ENCODE measurements at places on chromosomes 3 and 15.

DNA sequence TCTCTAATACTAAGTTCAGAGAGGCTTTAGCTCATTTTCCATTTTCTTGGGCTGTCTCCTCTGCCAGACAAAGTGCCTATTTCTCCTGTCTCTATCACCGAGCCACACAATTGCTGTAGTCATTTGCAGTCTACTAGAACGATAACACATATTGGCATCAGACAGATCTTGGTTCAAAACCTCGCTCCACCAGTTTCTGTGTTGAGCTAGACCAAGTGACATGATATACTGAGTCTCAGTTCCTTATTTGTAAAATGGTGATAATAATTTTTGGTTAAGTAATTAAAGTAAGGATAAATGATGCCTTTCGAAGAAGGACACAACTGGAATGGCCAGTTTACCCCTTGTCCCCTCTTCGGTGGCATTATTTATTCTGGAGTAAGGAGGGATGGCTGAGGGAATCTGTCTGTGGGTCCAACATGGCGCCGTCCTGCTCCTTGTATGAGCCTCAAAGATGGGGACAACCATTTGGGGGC is 398 bp upstream of the RAB7A start:
- DNase-seq, result no peak

- DNase-seq, result no peak
Measured at GRCh38 chr3:192821161-192821560, 93.8 kb upstream of the FGF12 start.

DNA sequence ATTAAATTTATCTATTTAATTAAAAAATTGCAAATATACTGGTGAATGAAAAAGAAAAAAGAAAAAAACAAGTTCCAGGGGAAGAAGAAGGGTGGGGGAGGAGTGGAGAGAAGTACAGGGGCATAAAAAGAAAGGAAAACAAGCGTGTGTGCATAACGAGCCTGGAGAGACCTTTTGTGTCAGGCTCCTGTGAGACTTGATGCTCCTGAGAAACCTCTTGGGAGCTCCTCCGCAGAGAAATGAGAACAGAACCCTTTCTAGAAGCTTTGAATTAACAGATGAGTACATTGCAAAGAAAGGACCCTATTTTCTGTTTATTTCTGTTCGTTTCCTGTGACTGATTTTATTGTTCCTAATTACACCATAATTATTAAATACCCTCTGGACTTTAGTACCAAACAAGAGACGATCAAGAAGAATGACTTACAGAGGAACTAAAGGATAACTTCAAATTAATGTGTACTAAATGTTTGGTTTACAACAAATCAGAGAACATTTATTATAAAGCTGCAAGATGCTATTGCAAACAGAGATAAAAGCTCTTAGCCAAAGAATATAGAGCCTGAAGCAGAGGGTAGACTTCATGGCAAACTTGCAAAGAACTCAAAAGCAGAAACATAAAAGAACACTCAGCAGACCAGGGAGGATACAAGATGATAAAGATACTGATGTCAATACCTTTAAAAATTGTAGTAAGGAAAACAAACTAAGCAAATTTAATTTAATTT is 74.7 kb downstream of the DPPA2 start:
- DNase-seq, result no peak

DNA sequence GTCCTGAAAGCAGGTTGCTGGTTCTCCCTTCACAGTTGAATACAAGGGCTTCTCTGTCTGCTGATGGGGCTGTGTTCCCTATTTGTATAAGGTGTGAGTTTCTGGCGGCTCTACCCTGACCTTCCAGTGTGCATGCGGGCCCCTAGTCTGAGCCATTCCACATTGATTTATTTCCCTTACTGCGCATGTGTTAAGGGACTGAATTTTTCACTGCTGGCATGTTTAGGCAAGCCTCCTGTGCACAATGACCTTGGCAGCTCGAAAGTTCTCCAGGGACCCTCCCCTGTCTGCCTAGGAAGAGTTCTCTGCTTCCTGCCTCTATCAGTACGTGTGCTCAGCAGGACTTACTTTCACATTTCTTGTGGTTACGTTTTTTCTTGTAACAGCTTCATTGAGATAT is 11.4 kb downstream of the TRAK1 start:
- DNase-seq, result no peak

GRCh38 chr3:175980486-175981090 is 1121.5 kb downstream of the NAALADL2 start:
- no peak for DNase-seq

- DNase-seq, result no peak
Measured at GRCh38 chr3:141082064-141082463, 30.9 kb downstream of the SPSB4 start.

- no peak for DNase-seq
Measured at GRCh38 chr3:110234831-110235230, 836.8 kb upstream of the NECTIN3 start.

DNA sequence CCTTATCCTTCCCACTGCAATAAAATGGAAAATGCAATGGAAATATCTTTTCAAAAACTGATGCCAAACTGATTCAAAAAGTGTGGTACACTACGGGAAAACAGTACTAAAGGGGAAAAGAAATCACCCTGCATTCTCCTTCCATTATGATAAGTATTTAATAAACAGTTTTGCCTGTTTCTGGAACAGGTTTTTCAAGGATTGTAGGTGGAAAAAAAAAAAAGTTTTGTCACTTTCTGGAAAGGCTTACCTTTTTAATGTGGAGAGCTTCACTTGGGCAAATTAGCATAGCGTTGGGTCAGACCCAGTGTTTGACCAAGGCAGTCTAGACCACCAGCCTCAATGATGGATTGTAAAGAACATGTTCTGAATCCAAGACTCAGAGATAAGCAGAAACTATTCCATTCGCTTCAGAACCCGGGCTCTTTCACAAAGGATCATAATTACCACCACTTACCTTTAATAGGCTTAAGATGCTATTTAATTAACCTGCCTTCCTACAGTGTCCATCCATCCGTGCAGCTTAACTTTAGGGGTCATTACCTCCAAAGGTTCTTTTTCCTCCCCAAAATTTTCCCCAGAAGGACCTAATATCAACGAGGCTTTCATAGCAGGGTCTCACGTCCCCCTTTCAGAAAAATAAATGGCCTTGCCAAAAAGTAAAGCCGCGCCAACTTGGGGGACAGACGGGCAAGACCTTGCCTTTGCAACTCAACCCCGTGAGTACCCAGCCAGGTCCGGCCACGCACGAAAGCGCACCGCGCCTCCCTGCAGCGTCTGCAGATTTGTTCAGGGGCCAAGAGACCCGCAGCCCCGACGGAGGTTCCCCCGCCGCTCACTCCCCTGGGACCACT is 1.0 kb downstream of the DCBLD2 start:
- no peak for DNase-seq

- DNase-seq, result no peak
Measured at GRCh38 chr3:119774444-119774843, 7.5 kb upstream of the NR1I2 start.

- no peak for DNase-seq
Measured at GRCh38 chr15:55992769-55993110, 672 bp downstream of the NEDD4 start.

DNA sequence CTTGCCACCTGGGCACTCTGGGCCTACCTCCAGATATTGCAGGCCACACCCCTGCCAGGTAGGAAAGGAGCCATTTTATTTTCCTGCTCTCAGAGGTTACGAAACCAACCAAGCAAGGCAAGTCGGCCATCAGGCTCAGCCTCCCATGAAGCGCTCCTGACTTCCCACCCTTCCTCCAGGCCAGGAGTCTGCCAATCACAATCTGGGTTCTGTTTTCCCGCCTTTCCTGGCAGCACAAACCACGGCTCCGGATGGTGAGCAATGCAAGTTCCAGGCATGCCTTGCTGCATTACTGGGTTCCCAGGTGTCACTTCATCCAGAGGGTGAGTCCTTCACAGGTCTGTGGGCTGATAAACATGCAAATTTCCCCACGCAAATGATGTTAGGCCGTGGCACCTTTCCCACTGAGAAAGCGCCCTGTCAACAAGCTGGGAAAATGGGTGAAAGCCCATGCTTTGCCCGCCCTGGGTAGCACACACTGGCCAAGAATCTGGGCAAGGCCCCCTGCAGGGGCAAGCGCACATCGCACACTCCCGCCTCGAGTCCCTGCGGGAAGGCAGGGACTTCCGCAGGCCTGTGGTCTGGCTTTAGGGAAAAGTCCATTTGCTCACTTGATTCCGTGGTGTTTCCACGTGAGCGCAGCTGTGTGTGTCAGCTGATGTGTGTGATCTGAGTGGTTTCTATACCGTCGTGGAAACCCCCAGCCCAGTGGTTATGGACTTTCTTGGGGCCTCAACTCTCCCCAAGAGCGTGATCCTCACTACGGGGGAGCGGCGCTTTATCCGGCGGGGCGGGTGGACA is 61.6 kb upstream of the RYK start:
- no peak for DNase-seq

DNA sequence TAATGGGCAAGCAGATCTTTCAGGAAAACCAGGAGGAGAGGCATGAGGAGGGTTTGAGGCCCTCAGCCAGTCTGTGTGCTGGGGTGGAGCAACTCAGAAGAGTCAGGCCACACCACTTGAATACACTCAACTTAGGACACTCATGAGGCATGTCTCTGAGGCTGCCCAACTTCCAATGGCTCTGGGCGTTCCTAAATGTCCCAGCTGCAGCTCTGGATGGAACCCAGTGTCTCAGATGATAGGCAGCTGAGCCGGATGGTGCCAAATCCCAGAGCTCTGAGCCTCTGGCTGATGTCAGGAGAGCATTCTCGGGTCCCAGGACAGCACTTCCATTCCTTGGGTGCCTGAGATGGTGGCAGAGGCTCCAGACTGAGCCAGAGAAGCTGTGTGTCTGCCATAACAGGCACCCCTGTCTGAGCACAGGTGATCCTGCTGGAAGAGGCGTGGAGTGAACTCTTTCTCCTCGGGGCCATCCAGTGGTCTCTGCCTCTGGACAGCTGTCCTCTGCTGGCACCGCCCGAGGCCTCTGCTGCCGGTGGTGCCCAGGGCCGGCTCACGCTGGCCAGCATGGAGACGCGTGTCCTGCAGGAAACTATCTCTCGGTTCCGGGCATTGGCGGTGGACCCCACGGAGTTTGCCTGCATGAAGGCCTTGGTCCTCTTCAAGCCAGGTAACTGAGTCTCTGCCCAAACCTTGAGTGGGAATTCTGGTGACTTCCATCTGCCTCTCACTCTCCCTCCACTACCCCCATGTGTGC is 2.8 kb downstream of the NR2E3 start:
- no peak for DNase-seq

DNA sequence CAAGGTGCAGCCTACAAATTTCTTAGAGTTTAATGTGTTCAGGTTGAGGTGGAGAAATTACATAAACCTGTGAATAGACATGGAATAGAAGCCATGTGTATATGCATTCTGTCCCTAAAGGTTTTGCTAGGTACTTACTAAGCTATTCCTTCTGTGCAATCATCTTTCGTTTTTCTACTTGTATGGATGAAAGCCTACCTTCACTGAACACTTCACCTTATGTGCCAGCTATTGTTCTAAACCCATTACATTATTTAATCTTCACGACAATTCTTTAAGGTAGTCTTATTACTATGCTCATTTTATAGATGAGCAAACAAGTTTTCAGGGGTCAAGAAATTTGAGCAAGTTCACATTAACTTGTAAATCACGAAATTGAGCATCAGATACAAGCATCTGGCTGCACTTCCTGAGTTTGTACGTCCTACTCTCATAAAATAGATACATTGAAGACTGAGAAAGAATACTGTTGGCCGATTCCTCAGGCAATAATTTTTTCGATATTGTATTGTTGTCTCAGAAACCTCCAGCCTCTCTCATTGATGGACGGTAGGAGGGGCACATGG is 635 bp upstream of the RCN2 start:
- no peak for DNase-seq

DNA sequence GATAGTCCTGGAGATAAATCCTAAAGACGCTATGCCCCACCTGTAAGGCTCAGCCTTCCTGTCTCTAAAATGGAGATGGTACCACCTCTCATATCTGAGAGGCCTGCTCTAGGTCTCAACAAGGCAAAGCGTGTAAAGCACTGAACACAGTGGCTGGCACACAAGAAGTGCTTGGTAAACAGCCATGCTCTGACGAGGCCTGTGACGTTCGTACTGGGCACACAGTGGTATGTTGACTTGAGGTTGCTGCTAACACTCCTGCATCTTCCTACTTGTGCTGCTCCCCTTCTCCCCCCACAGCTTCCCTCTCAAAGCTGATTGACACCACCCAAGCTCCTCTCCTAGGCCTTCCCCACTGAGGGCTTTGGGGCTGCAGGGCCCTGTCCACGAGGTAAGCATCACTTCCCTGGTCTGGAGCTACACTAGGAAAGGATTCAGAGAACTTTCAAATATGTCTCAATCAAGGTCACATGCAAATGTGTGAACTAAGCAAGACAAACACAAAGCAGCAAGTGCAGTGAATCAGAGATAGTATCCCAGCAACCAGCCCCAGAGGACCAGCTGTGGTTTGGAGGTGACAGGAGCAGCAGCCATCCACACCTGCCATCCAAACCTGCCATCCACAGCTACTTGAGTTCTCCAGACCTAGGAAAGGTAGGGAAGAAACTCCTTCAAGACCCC is 177.5 kb downstream of the STT3B start:
- no peak for DNase-seq

GRCh38 chr3:149843502-149843901 is 30.5 kb downstream of the RNF13 start:
- DNase-seq, result no peak

DNA sequence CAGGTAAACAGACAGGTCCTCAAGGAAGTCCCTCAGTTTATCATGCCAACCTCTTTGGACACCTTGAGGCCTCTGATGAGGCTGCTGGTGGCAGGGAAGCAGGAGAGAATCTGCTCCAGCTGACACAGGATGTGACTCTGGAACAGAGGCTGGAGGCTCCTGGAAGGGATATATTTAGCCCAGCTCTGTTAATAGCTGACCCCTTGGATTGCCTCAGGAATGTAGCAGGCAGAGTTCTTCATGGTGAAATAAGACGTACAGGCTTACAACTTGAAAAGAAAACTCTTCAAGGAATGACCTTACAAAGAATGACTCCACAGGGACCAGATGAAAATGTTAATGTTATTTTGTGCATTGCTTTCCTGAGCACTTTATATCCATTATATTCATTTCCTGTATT is 90.5 kb downstream of the AQP9 start:
- DNase-seq, result no peak

- no peak for DNase-seq
Measured at GRCh38 chr15:74827614-74828013, 1.2 kb downstream of the CPLX3 start.

DNA sequence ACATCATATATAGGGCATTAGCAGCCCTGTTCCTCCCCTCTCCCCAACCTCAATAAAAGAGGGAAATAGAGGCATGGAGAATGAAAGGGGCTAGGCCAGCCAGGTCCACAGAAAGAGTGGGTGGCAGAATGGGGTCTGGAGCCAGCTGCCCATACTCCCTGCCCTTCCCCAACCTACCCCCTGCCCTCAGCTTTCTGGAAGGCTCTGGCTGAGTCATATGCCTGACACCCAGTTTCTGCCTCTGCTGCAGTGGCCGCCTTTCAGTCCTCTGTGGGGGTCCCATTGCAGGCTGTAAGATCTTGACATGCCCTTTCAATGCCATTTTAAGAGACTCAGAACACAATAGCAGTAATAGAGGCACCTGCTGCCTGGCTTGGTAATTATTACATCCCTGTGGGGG is 95.7 kb downstream of the LINGO1 start:
- no peak for DNase-seq

DNA sequence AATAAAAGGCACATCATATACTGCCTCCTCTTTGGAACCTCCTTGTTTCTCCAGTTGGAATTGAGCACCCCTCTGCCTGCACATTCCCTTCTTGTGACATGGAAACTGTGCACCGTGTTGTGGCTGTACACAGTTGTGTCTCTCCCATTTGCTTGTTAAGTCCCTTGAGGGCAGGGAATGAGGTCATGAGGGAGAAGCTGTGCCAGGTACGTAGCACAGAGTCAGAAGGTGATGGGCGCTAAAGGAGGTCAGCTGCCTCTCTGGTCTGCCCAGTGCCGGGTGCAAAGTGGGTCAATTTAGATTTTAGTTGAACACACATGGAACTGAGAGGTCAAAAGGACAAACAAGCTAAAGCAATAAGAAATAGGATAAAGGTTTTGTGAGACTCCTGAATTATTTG is 124.4 kb downstream of the FAM43A start:
- DNase-seq, result no peak

Data from T-helper 2 cell (primary cell).